Activated CD4-positive, alpha-beta T cell treated with anti-CD3 and anti-CD28 coated beads, Interleukin-2, amount 50 U/mL, for 1 hour (primary cell): ENCODE measurements at places on chromosomes 6 and 20.

DNA sequence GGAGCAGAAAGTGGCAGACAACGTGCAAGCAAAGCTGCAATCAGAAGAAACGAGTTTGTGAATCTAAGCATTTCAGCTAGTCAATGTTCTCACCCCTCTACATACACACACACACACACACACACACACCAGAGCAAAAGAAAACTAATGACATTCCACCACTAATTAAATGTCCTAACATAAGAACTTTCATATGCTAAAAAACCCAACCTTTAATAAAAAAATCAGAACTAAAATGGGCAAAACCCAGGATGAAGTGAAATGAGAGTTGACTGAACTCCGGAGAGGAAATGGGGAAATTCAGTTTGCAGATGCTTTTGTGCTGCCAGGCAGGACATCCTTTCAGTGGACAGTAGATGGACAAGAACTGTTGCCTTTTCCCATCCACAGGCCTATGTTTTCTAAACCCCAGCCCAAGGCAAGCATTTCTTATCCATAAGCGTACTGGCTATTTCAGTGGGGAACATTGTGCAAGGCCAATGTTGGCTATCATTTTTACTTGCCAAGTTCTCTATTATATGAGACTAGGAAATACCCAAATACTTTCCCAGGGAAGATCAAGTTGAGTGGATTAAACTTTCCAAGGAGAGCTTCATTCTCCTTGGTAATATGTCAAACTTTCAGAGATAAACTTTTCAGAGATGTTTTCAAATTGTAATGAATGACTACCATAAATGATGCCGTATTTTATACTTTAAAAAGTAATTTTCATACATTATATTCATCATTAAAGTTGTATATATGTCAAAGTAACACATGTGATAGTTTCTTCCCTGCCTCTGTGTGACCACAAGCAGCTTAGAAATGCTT, 27.3 kb downstream of the RIN2 start:
- DNase-seq = no peak

GRCh38 chr6:20362623-20363022, 39.1 kb upstream of the E2F3 start:
- no peak for DNase-seq

GRCh38 chr6:125798734-125799508, 8.2 kb downstream of the NCOA7 start:
- no peak for DNase-seq

- DNase-seq = no peak
Observed at GRCh38 chr6:112899541-112899940, 552.4 kb downstream of the RFPL4B start.

GRCh38 chr6:125816828-125817280, 26.1 kb downstream of the NCOA7 start:
- DNase-seq = no peak

GRCh38 chr6:34346175-34347119, 46.0 kb downstream of the NUDT3 start:
- DNase-seq = no peak

GRCh38 chr6:159961528-159961927, 7.4 kb upstream of the IGF2R start:
- DNase-seq = no peak

DNA sequence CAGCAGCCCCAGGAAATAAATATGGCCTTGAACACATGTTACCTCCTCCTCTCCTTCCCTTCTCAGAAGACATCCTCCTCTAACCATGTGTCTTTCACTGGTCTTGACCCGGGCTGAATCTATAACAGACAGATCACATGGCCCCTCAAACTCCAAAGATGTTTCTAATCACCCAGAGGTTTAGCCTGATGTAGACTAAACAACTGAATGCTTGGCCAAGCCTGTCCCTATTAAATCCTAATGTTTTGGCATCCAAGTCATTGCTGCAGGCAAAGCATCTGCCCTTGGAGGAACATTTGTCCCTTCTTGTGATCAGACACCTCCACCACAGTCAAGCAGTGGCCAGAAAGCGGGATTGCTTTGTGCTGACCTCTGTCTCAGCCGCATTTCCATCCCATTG, 65.5 kb downstream of the ANKRD60 start:
- no peak for DNase-seq

DNA sequence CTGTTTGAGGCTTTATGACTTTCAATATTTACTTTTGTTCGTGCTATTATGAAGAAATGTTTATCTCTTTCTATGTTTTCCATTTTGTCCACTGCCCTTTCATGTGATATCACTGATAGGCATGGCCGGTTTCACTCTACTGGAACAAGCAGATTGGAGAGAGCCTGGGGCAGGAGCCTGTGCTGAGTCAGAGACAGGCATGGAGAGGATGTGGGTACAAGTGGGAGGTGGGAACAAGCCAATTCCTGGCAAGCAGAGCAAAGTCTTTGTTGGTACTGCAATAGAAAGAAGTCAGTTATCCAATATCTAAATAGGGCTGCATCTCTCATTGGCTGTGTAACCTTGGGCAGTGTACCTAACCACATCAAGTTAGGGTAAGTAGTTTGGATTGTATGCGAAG, 545.6 kb upstream of the MAP3K7 start:
- no peak for DNase-seq

- no peak for DNase-seq
Observed at GRCh38 chr6:1910621-1911407, 301.1 kb downstream of the FOXC1 start.

GRCh38 chr6:54737247-54737646, 109.3 kb upstream of the FAM83B start:
- DNase-seq = no peak

GRCh38 chr6:27133281-27134227, 113.9 kb upstream of the PRSS16 start:
- DNase-seq = peak; percentile 69

DNA sequence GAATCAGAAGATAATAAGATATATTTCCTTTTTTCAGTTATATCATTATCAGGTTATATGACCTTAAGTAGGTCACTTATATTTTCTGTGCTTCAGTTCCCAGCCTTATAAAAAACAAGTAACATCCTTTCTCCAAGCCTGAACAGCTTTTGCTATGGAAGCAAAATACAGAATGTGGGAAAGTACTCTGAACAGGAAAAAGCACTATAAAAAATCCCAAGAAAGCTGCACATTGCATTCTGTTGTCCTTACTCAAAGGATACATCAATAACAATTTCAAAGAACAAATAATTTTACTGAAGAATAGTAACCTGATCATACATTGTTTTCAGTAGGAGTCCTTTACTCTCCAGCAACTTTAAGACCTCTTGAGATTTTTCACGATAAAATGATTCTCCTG, 56.4 kb downstream of the SLC35A1 start:
- DNase-seq = no peak

- DNase-seq = no peak
Observed at GRCh38 chr6:143596866-143597265, 80.9 kb upstream of the PHACTR2 start.

DNA sequence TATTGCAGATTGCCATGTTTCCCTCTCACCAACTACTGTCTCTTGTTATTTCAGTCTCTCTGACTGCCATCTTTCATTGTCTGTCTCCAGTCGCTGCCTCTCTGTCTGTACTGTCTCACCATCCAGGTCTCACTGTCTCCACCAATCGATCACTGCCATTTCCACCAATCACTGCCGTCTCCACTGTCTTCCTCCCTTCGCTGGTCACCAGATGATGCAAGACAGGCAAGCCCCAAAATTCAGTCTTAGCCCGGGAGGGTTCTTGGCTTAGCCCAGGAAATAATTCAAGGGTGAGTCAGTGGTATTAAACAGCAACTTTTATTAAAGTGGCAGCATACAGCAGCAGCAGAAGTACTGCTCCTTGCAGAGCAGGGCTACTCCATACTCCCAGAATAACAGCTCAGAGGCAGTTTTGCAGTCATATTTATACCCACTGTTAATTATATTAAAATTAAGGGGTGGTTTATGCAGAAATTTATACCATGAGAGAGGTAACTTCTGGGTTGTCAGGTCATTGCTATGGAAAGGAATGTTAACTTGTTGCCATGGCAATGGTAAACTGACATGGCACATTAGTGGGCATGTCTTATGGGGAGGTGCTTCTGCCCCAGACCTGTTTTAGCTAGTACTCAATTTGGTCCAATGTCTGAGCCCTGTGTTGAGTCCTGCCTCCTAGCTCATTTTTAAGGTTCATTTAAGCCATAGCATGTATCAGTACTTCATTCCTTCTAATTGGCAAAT, 23.0 kb upstream of the ECHDC1 start:
- no peak for DNase-seq

- no peak for DNase-seq
Observed at GRCh38 chr6:168943231-168943905, 310.3 kb downstream of the THBS2 start.

GRCh38 chr6:79586548-79586947, 44.6 kb upstream of the SH3BGRL2 start:
- DNase-seq = no peak

GRCh38 chr6:111583986-111584385, 21.7 kb downstream of the TRAF3IP2 start:
- DNase-seq = no peak

DNA sequence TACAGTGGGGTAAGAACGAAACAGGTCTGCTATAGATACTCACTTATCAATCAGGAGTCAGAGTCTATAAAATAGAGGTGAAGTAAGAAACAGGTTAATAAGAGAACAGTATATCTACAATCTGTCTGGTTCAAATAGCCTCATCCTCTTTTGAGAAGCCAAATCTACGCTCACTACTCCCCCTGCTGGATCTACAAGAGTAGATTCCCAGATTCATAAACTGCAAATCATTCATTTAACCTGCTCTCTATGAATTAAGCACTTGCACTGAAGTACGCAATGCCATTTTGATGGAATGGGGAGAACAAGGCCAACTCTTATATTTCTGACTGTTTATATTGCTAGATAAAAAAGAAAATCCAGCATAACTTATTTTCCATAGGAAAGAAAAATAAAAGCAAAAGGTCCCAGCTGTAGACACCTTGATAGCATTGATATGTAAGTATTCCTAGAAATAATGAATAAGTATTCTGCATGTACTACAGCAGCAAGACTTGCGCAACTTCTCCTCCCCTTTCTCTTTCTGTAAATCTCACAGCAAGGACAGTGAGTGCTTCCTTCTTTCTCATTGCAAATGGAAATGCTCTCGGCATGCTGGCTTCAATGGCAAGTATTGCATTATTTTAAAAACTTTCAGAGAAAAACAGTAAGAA, 92.3 kb downstream of the RFX6 start:
- DNase-seq = no peak

- no peak for DNase-seq
Observed at GRCh38 chr6:148501178-148501590, 158.5 kb downstream of the SASH1 start.

GRCh38 chr6:56541030-56541600, 101.6 kb downstream of the DST start:
- DNase-seq = no peak

GRCh38 chr6:84752118-84752850, 12.1 kb downstream of the TBX18 start:
- no peak for DNase-seq

DNA sequence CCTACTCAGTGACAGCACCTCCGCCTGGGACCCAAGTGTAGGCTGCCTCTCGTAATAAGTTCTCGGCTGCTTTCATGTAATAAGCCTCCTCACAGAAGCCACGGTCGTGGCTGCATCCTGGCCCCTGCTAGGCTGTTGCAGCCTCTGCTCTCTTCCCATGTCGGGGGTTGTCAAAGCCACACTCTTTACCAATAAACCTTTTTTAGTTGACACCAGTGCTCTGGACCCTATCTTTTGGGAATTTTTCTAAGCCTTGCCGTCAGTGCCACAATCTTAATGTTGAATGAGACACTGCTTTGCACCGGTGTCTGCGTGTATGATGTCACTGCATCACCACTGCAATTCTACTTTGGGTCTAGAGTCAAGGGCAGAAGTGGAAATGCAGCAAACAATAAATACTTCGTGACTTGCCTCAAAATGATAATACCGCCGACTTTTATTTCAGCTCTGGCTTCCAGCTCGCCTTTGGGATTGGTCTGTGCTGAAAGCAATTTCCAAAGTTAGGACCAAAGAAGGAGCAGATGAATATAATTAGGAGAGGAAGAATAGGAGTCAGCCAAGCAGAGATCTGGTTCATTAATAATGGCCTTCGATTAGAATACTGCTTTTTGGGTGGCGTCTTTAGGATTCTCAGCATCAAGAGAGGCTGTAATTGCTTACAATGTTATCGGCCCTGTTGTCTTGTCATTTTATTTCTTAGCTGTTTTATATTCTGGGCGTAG, 57.6 kb upstream of the CCN6 start:
- no peak for DNase-seq

DNA sequence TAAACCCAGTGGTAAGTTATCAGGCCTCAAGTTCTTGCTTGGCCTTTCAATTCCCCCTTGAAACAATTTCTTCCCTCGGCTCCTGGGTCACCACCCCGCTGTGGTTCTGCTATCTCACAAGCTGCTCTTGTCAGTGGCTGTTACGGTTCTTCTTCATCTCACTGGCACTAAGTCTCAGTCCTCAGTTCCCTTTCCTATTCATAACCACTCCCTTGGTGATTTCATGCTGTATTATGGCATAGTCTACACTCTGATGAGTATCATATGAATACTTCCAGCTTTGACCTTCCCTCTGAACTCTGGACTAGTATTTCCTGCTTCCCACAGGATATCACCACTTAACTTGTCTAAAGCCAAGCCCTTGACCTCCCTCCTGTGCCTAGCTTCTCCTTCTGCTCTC, 7.9 kb downstream of the TAAR1 start:
- DNase-seq = no peak

DNA sequence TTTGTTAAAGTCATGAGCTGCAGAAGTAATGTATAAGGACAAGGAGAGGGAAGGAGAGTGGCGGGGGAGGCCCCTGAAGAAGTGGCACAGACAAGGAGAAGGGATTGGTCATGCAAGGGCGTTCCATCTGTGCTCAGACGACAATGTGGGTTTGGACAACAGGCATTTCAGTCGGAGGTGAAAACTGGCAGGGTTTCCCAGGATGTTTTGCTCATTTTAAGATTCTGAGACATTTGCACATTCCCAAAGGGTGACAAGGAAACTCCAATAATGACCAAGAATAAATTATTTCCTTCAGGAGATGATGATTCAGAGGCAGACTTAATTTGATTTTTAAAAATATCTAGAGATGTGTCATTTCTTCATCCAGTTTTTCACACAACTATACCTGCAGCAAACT, 181.8 kb downstream of the HIVEP2 start:
- DNase-seq = no peak

GRCh38 chr6:15337582-15337981, 91.7 kb downstream of the JARID2 start:
- DNase-seq = no peak

GRCh38 chr6:113392551-113393055, 464.5 kb upstream of the MARCKS start:
- no peak for DNase-seq

GRCh38 chr20:51961964-51962761, 159.8 kb upstream of the SALL4 start:
- no peak for DNase-seq

GRCh38 chr20:4454111-4454510, 267.6 kb upstream of the PRND start:
- no peak for DNase-seq

DNA sequence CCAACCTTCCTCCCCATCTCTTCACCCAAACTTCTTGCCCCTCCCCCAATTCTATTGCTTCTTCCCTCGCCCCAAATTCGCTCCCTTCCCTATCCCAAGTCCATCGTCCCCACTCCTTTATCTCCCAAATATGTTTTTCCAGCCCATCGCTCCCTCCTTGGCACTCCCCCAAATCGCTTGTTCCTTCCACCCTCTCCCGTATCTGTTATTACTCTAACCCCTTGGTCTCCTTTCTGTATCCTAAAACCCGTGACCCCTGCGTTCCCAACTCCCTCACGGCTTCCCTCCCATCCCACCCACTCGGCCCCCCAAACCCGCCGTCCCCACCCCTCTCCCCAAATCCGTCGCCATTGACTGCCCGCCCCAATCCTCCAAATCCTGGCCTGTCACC, 584 bp downstream of the MTCH1 start:
- no peak for DNase-seq

- peak; percentile 71 for DNase-seq
Observed at GRCh38 chr6:53484476-53485280, 60.2 kb downstream of the GCLC start.
